ENCODE measurements at places on chromosomes 2 and 18.

DNA sequence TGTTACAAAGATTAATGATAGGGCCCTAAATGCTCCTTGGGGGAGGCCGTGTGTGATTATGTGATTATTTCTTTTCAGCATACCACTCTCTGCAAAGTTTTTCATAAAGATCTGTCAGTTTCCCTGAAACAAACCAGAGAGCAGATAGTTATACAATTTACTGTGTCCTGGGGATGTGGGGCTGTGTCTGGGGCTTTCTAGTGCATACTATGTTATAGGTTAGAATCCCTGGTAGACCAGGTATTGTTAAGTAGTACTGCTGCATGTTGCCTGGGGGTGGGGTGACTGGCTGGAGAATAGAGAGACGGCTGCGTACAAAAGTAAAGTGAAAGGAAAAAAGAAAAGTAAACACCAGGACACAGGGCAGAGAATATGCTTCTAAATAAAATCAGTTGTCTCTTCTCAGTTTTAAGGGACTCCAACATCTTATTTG is 3.3 kb upstream of the CCBE1 start:
- DNase-seq, result no peak

- no peak for DNase-seq
Observed at GRCh38 chr2:65804777-65805176, 372.4 kb upstream of the SPRED2 start.

GRCh38 chr2:1972948-1973347 is 228.6 kb upstream of the PXDN start:
- DNase-seq, result no peak

DNA sequence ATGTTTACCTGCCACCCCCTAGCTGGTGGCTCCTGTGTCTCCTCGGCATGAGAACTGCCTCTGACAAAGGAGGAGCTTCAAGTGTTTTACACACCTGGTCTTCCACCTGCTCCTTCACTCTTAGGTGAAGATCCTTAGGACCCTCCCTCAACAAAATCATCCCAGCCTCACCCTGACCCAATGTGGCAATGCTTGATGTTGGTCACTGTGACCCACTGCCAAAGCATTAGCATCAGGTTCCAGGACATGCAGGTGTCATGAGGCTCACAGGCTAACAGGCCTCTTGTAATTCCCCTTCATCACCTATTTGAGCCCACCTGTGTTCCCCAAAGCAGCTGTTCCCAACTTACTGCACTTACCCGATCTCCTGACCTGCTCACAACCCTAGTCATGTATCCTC is 9.8 kb downstream of the FZD5 start:
- no peak for DNase-seq

- no peak for DNase-seq
Observed at GRCh38 chr2:240623531-240624010, 1.7 kb upstream of the GPR35 start.

DNA sequence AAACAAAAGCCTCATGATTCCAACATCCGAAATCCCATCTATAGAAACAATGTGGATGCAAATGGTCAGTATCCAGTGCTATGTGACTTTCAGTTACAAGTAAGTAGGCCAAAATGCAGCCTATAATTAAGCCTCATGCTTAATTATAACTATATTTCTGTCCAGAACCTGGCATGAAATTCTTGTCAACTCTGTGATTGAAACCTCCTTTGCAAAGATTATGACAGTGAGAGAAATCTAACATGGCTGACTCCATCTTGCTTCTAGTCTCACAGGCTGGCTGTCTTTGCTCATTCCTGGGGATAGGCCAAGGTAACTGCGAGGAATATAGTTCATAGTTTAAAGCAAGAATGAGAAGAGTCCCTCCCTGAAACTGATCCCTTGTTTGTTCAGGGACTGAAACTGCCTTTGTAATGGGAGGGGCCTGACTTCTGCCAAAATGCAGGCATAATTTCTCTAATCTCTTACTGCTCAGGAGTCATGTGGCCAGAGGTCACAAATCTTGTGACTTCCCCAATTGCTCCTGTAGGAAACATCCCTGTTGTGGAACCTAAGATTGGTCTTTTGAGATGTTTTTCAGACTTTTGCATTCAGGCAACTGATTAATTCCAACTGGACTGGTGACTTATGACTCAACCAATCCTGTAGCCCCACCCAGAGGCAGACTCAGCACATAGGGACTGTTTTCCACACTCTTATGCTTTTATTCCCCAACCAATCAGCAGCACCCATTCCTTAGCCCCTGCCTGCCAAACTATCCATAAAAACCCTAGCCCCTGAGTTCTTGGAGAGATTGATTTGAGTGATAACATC is 84.5 kb upstream of the TLK1 start:
- DNase-seq, result no peak

- DNase-seq, result no peak
Observed at GRCh38 chr2:209476367-209477208, 52.7 kb downstream of the MAP2 start.

- no peak for DNase-seq
Observed at GRCh38 chr2:75709297-75709696, 1.4 kb downstream of the GCFC2 start.

DNA sequence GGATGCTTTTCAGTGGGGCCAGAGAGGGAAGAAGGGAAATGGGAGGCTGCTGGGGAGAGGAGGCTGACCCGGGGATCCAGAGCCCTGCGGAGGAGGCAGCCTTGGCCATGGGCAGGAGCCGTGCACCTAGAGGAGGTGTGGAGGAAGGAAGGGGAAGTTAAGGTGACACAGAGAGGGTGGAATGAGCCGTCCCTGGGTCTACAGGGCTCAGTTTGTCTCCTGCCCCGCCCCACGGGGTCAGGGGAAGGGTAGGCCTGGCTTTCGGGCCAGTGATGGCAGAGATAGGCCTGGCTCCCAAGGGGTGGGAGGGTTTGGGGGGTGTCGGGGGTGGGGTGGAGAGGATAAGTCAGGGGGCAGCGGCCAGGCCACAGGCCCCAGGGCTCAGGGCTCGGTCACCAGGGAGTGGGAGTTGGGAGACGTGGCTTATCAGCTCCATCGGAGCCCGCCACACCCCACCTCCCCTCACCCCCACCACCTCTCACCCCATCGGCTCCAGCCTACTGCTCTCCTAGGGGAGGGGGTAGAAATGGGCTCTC is 39.5 kb upstream of the NOTO start:
- DNase-seq, result no peak

- no peak for DNase-seq
Observed at GRCh38 chr2:169739351-169739750, 5.7 kb downstream of the KLHL23 start.

DNA sequence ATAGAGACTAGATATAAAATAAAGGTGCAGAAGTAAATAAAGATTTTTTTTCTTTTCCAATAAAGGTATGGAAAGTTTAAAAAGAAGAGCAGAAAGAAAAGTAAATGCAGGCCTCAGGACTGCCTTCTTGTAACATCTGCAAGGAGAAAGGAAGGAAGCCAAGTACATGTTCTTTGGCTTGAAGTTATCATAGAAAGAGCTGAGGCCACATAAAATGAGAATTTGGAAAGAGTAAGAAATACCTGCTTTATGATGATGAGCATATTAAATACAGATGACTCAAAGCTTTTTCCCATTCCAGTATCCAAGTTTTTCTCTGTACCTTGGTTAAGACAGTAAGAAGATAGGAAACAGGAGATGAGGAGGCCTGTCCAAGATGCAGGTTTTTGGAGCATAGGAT is 25.3 kb upstream of the UBE2E3 start:
- no peak for DNase-seq

- peak; percentile 39 for DNase-seq
Observed at GRCh38 chr2:75560768-75561565, at the start of gene EVA1A. EVA1A (minus strand) TSS chr2:75560939; CDS start chr2:75518140, 42,799 bp downstream.

DNA sequence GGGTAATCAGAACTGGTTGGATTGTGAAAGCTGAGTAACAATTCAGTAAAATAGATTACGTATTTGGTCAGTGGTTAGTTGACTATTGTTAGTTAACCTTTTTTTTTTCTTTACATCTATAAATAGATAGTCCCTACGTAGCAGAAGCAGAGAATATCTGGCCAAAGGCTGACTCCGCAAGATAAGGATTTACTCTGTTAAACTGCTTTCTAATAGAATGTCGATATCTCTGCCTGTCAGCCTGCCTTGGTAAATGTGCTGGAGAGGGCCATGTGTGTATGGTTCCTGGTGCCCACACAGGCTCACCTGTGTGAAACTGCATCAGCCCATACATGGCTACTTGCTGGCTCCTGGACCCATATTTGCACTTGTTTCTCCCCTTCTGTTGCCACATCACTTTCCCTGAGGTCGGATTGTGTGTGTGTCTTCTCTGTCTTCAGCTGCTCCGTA is 94.4 kb downstream of the CRIM1 start:
- DNase-seq, result no peak

DNA sequence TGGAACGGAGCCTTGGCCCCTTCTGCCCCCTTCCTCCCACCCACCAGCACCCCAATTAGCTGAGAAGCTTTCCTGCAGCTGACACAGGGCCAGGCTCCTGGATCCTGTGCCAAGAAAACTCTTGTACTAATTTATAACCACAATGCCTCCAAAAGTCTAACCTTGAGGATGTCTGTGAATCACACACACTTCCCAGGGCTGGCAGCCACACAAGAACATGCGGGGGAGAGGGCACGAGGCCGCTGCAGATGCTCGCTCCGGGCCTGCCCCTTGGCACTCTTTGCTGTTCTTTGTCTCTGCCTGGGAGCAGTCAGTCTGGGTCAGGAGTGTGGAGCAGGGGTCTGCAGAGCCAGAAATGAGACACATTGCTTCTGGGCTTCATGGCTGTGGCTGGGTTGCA is 62.7 kb upstream of the KIF5C start:
- DNase-seq, result no peak

- no peak for DNase-seq
Observed at GRCh38 chr2:229553091-229553490, 161.3 kb downstream of the DNER start.

DNA sequence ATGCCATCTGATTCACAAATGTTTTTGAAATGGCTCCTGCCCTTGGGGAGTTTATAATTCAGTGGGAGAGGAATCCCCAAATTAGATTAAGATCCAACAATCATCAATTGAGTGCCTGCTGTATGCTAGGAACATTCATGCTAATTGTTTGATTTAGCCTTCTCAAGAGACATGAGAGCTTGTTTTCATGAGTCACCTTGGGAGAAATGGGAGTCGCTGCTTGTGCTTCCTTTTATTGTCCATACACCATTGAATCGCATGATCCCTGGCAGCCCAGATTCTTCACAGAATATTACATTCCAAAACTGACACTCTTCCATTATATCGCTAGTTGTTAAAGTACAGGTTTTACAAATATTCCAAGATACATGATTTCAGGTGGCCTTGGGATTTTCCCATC is 106.0 kb upstream of the MAP3K20 start:
- DNase-seq, result no peak

- DNase-seq, result no peak
Observed at GRCh38 chr2:130390460-130391057, 34.7 kb downstream of the PTPN18 start.

GRCh38 chr2:120229341-120229740 is 6.1 kb upstream of the TMEM185B start:
- no peak for DNase-seq

GRCh38 chr2:217331523-217332416 is 471.9 kb upstream of the TNP1 start:
- DNase-seq, result no peak

DNA sequence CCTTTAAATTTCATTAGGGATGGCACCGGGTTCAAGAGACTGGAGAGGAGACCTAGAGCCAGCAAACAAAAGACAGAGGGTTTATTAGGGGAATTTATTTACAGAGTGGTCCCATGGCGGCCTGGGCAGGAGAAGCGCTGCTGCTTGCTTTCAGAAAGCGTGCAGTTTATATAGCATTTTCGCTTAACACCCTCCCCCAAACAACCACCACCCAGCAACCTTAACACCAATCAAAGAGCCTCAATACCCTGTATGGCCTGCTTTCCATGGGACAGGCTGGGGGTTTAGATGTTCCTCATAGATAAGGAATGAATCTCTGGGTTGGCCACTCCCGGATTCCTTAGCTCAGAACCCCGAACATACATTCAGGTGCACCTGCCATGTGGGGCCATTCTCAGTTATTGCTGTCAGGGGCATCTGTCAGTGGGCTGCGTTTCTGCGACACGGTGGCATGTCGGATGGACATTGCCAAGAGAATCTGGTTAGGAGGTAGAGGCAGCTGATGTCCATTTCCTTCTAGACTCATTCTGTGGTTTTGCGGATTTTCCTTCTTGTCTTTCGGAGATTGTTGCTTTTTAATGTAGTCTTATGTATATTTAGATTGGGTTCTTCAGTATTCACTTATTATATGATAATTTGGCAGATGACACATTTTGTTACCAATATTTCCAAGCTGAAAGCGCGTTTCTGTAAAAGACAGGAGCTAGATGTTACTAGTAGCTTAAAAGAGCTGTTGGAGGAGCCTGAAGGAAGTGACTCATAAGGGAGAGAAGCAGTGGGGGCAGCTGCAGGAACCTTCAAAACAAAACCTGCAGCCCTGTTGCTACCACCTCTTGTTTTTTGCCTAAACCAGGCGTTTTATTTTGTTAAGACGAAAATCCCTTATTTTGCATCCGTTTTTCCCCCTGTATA is 7.2 kb downstream of the AGAP1 start:
- DNase-seq, result no peak

DNA sequence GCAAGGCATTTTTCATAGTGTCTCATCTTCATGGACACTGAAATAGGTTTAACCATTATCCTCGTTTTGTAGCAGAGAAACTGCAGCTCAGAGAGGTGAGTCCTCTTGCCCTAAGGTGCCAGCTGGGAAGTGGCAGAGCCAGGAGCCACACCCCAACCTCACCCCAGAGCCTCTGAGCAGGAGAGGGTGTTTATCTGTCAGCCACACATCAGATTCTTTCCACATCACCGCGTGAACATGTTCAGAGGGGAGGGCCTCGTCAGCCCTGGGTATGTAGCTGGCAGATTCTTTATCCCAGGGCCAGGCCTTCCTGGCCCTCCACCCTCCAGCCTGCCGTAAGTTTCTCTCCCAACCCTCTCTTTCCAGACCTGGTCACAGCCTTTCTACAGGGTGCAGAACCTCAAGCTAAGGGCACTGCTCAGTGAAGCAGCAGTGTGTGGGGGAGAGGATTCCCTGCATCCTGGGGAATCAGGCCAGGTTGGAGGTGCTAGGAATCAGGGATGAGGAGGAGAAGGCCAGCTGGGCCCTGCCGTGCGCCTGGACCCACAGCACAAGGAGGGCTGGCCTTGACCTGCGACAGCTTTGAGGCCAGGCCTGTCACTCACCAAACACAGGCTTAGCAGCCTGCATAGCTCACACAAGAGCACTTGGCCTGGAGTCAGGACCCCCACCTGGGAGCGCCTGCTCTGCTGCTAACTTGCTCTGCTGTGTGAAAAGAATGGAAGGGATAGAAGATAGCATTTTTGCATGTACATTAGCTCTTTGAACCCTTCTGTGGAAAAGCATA is 111.3 kb upstream of the MCFD2 start:
- DNase-seq, result no peak

All from GM13977 (cell line).